ENCODE measurements at places on chromosomes 5 and 9.

GRCh38 chr5:177507165-177507564 lies 2.5 kb downstream of the DOK3 start:
- DNase-seq = no peak

- DNase-seq = no peak
These were observed 32.9 kb downstream of the ROPN1L start for GRCh38 chr5:10474521-10475075.

DNA sequence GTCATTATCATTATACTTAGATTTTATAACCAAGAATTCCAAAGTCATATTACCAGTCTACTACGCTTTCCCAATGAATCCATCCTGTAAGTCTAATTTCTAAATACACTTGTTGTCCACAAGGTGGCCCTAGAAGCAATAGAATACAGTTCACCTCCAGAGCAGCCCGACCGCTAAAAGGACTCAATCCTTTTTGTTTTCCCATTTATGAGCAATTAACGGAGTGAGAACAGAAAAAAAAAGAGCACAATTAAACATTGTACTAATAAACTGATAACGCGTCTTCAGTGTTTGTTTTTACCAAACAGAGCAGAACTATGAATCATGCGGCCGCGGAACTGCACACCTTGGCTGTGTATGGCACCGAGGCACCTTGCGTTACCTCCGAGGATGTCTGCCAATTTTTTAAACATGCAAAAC lies 160.7 kb upstream of the DAPK1 start:
- DNase-seq = no peak

GRCh38 chr5:81167544-81167943 lies 65.6 kb upstream of the CKMT2 start:
- DNase-seq = no peak

DNA sequence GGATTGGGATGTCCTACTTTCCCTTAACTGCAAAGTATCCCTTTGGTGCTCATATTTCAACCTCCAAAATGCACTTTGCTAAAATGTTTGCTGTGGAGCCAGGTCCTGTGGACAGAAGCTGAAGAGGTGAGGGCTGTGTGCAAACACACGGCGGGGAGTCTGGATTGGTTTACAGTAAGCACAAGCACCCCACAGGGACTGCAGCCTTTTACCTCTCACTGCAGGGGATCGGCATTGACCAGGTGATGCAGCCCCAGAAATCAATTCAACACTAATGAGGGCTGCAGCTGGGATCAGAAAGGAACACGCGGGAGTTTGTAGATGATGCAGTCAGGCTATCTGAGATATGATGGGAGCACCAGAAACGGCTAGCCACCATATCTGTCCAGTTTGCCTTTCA lies 450.9 kb downstream of the CCDC171 start:
- DNase-seq = peak; percentile 5

- no peak for DNase-seq
These were observed 327.2 kb downstream of the ZSWIM6 start for GRCh38 chr5:61659221-61659696.

DNA sequence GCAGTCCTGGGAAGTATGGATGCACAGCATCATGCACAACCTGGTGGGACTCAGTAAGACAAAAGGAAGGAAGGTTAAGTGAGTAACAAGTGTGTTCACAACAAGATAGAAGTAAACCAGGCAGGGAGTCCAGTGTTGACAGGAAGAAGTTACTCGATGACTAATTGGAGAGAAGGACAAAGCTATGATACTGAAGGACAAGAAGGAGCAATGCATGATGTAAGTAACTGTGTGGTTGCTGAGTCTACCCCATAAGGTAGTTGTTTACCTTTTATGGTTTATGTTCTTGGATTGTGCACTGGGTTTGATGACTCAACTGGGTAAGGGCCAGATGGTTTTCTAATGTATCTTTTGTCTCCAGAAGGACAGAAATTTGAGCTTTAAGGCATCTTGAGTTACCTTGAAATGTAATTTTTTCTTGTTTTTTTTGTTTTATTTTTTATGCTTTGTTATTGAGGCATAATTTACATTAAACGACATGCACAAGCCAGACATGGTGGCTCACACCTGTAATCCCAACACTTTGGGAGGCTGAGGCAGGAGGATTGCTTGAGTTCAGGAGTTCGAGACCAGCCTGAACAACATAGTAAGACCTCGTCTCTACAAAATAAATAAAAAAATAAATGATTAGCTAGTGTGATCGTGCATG lies 89.2 kb upstream of the CAST start:
- no peak for DNase-seq

DNA sequence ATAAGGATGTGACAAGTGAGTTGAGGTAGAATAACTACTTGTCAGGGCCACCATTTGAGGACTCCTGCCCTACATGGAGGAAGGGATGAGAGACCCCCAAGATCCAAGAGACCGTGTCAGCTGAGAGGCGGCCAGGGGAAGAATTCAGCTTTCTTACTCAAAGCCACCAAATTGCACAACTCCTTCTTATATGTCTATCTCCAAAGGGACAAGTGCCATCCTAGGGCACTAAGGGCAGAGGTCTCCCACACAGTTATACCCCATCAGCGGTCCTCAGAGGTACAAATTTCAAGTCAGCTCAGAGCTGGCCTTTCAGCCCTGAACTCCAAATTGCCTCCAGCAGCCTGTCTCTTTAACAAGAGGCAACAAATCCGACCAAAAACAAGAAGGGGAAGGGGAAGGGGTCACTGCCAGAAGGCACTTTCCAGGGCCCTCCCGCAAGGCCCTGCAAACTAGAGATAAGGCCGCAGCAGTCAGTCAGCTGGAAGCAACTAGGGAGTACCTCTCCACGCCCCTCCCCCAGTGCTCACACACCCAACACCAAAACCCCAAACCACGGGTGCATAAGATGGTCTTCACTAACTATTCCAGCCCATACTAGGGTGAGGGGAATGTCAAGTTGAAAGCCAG lies 6.1 kb upstream of the STOML2 start:
- DNase-seq = no peak

- no peak for DNase-seq
These were observed 194.7 kb downstream of the SREK1 start for GRCh38 chr5:66338828-66339227.

DNA sequence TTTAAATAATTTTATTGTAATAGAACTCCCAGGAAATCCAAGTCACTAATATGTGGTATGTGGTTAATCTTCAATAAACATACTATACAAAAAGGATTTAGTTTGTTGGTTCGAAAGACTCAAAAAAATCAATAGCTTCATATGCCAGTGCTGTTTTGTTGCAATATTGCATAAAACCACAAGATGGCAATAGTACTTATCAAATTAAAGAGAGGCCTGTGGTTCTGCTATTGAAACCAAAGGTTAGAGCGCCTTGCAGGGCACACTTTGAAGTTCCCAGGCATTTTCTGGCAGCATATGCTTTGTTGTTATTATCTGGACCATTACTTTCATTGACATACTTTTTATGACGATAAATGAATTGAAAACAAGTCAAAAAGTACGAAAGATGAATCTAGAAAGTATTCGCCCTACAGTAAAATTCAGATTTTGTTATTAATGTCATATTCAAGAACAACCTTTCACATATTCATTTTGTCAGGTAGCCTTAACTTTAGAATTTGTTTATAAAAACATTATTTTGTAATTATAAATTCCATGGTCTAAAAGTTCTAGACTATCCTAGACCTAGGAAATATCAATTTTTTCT lies 316.3 kb downstream of the MCTP1 start:
- DNase-seq = peak; percentile 2

- DNase-seq = no peak
These were observed 361.2 kb upstream of the C9orf72 start for GRCh38 chr9:27934471-27934870.

GRCh38 chr9:93261281-93261680 lies 77.3 kb downstream of the WNK2 start:
- DNase-seq = no peak

DNA sequence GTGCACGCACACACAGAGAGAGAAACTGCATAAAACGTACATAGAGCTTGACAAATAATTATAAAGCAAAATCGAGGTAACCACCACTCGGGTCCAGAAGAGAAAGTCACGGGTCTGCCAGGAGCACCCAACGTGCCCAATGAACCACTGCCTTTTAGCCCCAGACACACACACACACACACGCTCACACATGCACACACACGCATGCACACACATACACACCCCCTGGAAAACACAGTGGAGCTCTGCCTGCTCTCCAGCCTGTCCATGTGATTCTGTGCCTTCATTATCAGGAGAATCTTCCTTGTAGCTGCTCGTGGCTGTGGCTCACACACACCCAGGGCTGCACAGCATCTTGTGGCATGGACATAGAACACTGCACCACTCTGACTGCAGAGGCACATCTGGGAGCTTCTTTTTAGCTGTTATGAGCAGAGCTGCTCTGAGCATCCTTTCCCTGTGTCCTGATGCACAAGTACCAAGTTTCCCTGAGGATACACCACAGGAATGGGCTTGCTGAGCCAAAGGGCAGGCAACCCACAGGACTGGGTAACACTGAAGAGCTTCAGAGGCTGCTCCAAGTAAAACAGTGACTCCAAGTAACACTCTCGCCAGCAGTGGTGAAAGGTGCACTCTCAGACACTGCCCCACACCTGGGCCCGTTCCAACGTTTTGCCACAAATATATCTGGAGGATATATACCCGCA lies 58.9 kb downstream of the CAMSAP1 start:
- DNase-seq = no peak

GRCh38 chr5:76542887-76543690 lies 80.1 kb downstream of the F2RL2 start:
- DNase-seq = no peak

- DNase-seq = no peak
These were observed 64.6 kb downstream of the GABRB2 start for GRCh38 chr5:161481922-161482321.

GRCh38 chr5:151250346-151251000 lies 2.5 kb upstream of the GM2A start:
- no peak for DNase-seq

- DNase-seq = no peak
These were observed 4.2 kb upstream of the FAM151B start for GRCh38 chr5:80483636-80484232.

GRCh38 chr5:17895288-17896033 lies 261.2 kb downstream of the TAF11L14 start:
- DNase-seq = no peak

GRCh38 chr9:17942498-17942897 lies 363.6 kb downstream of the SH3GL2 start:
- DNase-seq = no peak

DNA sequence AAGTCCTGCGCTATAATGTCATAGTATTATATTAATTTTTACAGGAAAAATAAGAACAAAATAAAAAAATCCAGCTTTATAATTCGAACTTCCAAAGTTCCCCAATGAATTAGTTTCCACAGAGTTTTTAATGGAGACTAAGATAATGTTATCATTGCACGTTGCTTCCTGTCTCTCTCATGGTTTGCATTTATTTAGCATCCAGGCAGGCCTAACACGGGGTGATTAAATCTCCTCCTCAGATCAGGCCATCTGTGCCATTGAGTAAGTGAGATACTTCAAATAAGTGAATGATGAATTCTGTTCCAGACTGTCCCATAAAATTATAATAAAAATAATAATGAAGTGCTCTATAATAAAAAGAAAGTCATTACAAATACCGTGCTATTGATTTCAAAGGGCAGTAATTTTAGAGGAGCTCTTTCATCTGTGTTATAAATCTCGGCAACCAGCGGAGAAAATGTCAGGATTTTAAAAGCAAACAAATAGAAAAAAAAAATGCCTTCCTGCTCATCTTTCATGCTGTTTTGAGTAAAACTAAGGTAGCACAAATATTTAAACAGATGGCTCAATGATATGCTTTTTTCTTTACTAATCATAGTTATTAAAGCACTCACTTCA lies 570.6 kb upstream of the ZNF608 start:
- no peak for DNase-seq

DNA sequence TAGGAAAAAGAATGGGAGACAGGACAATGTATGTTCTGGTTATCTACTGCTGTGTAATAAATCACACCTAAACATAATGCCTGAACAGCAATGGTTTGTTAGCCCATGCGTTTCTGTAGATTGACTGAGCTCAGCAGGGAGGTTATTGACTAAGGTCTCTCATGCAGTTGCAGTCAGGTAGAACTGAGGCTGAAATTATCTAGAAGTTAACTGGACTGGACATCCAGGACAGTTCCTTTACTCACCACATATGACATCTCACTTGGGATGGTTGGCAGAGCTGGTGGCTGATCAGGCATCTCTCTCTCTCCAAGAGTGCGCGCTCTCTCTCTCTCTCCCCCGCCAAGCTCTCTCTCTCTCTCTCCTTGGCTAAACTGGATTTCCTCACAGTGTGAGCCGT lies 8.9 kb upstream of the FOXB2 start:
- no peak for DNase-seq

DNA sequence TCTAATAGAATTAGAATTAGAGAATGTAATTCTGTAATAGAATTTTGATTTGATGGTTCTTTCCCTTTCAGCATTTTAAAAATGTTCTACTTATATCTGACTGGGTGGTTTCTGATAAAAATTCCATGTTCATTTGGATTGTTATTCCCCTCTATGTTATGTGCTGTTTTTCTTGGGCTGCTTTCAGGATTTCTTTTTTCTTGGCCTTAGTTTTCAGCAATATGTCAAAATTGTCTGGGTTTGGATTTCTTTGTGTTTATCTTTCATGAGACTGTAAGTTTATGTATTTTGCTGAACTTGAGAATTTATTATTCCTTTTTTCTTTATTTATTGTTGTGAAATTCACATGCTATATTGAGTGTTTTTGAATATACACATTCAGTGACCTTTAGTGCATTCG lies 189.1 kb downstream of the RANBP17 start:
- DNase-seq = no peak

- no peak for DNase-seq
These were observed 20.9 kb downstream of the GZMA start for GRCh38 chr5:55123365-55123764.

DNA sequence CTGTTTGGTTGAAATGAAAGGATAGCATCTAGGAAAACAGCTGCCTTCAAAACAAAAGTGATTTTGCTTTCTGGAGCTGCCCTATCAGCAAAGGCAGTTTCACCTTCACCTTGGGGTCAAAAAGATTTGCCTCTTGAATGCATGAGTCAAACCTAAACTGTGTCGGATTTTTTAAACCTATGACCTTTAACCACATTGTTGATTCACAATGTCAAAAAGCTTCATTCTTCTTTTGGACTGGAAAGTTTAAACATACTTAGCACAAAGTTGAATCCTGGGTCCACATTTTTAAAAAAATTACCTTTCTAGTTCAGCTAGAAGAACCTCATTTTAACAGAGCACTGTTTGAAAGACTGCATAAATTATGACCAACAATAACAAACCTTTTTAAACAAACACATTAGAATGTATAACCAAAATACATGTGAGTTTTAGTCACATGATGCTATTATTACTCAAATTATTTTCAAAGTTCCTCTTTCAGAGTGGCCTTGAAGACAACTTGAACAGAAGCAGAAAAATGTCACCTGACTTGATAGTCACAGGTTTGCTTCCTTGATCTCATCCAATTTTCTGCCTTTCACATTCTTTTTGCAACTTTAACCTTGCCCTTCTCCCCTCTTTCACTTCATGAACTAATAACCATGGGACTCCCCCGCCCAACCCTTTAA lies 109.7 kb upstream of the LHFPL2 start:
- no peak for DNase-seq

DNA sequence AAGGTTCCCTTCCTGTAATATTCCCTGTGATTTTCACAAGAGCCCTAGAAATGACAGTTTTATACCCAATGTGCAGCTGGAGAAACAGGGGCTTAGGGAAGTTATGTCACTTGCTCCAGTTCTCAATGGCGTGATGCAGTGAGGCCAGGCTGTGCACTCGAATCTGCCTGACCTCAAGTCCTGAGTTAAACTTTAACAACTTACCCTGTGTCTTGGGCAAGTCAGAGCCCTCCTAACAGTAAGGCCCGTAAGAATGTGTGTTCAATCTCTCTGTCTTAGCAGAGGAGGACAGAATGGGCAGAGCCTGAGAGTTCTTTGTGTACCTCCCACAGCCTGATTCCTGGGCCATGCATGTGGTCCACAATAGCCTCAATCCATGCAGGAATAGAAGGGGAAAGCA lies 181.1 kb downstream of the TRIM32 start:
- DNase-seq = no peak

Measured in NCI-H187 (cell line).